ENCODE measurements at places on chromosomes 4 and X. TPM values are rescaled to one million over a fixed set of nuclear protein-coding genes. Genes with fewer than 3 reads are reported as not detected.

DNA sequence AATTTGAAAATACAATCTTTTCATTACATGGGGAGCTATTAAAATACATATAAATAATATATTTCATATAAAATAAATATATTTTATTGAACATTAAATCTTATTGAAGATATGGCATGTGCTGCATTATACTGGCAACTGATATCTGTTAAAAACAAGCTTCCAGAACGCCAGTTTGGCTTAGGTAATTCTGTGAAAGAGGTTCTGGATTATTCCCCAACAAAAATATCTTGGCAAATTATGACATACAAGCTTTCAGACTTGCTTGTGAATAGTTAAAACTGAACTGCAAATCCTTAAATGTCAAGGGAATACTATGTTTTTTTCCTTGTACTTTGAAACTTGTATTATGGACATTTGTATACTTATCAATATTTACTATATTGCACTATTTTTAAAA is 210.2 kb upstream of the LCORL start:
- DNase-seq, result no peak

The SNCA gene
- 27.6 TPM for total RNA-seq

DNA sequence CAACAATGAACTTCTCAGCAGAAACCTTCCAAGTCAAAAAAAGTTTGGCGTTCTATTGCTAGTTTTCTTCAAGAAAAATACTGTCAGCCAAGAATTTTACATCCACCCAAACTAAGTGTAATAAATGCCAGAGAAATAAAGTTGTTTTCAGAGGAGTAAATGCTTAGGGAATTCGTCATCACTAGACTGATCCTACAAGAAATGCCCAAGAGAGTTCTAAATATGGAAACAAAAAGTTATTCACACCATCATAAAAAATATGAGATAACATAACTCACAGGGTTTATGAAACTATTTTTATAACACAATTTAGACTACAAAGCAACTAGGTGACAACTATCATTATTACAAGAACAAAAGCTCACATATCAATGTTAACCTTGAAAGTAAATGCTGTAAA is 259.5 kb upstream of the GABRA2 start:
- DNase-seq, result no peak

DNA sequence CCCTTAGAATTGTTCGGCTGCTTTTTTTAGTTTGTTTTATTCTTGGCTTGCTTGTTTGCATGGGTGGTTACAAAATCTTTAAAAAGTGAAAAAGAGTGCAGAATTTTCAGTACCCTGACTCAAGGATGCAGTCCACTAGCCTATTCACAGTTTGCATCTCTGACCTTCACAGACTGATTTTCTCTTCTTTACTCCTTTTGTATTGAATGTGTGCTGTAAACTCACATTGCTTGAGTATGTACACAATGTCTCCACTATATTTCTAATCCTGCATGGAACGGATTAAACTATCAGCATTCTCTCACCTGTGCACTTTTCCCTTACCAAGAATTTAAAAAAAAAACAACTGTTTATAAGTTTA is 22.2 kb upstream of the GPM6A start:
- DNase-seq, result no peak
